ENCODE measurements at places on chromosomes 16 and 17.

GRCh38 chr16:81715358-81716196 is 63.5 kb upstream of the PLCG2 start:
- no peak for DNase-seq

DNA sequence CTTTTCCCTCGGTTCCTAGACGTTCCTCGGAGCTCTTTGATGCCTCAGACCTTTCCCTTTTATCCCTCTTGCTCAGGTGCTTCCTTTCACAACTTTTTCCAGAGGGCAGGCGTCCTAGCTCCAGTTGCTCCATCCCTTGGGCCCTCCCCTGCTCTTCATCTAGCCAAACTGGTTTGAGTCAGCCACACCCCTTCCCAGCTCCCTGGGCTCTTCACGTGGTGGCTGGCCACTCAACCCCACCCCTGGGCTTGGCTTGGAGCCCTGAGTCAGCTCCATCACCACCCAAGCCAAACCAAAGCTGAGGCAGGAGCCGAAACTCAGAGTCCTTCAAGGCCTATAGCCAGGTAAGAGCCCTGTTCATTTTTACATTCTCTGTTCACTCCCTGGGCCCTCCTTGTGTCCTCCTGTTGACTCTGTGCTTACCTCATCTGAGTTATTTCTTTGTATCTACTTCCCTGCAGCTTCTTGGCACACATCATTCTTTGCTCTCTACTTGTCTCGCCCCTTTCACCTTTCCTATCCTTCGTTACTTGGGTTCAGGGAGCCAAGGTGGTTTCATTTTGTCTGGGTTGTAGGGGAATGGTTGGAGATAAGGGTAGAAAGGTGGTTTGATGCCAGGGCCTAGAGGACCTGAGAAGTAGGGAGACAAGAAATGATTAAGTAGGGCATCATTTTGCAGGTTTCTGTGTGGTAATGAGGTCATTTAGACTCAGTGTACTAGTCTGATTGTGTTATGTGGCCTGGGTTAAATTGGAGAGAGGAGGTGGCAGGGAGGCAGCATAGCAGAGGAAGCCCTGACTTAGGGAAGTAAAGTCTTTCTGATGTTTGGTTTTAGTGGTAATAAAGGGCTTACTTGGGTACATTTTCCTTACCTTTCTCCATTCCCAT is 7.6 kb upstream of the PHKG2 start:
- no peak for DNase-seq

DNA sequence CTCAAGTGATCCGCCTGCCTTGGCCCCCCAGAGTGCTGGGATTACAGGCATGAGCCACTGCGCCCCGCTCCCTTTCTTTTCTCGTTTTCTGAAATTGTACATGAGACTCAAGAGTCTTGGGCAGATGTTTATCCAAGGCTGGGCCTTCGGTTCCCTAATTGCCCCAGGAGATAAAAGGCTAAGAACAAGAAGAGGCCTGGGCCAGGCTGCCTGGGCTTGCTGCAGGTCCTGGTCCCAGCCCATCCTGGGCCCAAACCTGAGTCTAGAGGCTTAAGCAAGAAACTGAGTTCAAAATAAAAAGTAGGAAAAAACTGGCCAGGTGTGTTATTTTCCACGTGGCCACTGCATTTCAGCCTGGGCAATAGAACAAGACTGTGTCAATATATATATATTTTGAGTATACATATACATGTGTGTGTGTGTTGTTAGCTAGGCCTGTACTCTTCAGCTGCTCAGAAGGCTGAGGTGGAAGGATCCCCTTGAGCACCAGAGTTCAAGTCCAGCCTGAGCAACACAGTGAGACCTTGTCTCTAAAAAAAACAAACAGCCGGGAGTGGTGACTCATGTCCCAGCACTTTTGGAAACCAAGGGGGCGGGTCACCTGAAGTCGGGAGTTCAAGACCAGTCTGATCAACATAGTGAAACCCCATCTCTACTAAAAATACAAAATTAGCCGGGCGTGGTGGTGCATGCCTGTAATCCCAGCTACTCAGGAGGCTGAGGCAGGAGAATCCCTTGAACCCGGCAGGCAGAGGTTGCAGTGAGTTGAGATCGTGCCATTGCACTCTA is 6.8 kb upstream of the CLUH start:
- DNase-seq = no peak

GRCh38 chr17:31134576-31134975 is 39.8 kb downstream of the NF1 start:
- DNase-seq = no peak

- DNase-seq = no peak
Measured at GRCh38 chr16:86918637-86919036, 340.3 kb downstream of the FOXL1 start.

DNA sequence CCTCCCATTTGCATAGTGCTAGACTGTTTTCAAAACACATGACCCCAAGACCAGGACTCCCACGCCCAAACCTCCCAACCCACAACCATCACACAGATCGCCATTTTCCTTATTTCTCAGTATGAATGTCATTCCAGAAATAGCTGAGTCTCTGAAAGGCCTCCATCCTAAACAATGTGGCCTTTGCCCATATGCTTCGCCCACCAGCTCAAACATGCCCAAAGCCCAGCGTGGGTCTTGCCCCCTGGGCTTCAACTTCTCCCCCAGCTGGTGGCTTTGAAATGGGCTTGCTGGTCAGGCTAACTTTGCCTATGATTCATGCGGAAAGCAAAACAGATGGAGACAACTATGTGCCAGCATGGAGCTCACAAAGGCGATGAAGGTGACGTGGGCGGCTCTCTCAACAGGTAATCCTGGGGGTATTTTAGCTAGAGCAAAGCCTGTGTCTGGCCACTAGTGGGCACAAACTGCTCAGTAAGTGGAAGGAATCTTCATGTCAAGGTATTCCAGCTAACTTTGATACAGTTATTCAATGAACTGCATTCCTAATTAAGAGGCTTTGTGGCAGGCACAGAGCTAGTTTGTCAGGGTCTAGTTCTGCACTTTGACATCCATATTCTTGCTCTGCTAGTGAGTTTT is 17.1 kb downstream of the PMP22 start:
- DNase-seq = no peak

DNA sequence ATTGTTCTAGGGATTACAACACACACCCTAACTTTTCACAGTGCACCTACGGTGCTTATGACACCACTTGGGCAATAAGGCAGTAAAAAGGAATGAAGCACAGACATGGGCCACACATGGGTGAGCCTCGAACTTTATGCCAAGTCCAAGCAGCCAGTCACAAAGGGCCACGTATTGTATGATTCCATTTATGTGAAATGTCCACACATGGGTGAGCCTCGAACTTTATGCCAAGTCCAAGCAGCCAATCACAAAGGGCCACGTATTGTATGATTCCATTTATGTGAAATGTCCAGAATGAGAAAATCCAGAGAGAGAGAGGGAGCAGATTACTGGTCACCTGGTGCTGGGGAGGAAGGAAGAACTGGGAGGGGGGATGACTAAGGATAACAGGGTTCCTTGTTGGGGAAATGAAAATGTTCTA is 22.2 kb downstream of the RMI2 start:
- no peak for DNase-seq

DNA sequence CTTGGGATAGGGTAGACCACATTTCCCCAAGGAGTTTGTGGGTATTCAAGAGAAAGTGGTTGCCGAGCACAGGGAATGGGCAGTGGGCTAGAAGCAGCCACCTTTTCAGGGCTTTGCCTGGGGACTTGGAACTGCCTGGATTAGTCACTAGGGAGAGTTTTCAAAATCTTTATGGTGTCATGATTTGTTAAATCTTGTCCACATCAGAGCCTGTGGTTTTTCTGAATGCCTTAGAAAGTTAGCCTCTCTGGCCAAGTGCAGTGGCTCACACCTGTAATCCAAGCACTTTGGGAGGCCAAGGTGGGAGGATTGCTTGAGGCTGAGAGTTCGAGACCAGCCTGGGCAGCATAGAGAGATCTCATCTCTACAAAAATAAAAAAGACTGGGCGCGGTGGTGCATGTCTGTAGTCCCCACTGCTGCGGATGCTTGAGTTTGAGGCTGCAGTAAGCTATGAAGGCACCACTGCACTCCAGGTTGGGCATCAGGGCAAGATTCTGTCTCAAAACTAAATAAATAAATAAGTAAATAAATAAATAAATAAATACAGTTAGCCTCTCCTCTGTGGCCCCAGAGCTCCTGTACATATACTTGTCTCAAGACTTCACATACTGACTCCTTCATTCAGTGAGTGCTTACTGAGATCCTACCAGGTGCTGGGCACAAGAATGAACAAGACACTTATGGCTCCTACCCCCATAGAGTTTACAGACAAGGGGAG is 76.3 kb upstream of the HNF1B start:
- DNase-seq = no peak

GRCh38 chr17:38404174-38404943 is 23.9 kb upstream of the ARHGAP23 start:
- DNase-seq = no peak

- DNase-seq = no peak
Measured at GRCh38 chr16:69326172-69326873, 4.1 kb downstream of the PDF start.

- no peak for DNase-seq
Measured at GRCh38 chr17:56678249-56679114, 85.0 kb downstream of the NOG start.

- DNase-seq = peak; percentile 36
Measured at GRCh38 chr17:42010898-42011516, 6.2 kb downstream of the DNAJC7 start.

- no peak for DNase-seq
Measured at GRCh38 chr17:6479622-6480302, 35.5 kb downstream of the PIMREG start.

GRCh38 chr16:57043248-57043647 is 49.1 kb upstream of the CPNE2 start:
- no peak for DNase-seq

DNA sequence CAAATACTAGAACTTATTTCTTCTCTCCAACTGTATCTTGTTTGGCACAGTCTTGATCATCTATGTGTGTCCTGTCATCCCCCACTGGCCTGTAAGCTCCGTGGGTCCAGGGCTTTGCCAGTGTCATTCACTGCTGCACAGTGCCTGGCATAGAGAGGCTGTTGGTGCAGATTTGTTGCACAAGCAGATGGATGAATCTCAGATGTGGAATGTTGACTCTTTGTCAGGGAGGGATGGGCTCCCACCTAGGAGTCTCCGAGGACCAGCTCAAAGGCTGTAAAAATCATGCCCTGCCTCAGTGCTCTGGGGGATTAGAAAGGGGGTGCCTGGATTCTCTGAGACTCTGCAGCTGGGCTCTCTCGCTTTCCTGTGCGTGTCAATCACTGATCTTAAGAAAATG is 60.6 kb downstream of the RAB11FIP4 start:
- no peak for DNase-seq

DNA sequence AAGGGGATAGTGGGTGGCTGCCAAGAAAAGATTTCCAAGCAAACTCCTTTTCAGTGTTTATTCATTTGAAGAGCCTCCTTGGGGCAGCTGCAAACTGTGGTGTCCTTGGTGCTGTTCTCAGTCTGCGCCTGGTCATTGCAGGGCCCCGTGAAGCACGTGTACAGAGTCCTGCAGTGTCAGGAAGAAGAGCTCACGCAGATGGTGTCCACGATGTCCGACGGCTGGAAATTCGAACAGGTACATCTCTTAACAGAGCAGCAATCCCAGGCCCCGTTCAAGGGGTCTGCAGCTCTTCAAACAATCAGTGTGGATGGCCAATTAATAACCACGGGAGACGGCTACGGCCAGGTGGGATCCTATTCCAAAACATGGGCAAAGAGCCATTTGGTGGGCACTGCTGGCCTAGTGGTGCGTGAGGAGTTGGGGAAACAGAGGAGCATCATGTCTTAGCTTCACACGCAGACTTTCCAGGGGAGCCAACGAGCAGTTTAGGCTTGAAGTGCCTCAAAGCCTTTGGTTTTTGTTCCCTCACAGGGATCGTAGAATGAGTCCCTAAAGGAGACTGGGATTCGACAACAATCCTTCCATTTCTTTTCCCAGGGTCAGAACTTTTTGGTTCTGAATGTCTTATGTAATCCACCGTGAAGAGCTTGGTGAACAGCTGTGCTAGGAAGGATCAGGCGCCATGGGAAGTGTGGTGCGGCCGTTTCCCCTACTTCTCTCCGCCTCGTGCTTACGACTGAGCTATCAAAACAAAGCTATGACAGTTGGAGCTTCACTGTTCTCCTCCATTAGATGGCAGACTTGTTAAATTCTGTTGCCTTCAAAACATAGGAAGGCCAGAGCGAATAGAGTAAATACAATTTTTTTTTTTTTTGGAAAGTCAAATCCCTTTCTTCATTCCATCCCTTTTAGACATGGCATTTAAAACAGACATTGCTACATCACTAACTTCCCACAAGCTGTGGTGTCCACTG is 12.6 kb downstream of the KCTD2 start:
- DNase-seq = no peak

- DNase-seq = no peak
Measured at GRCh38 chr16:54928016-54928356, 2.7 kb upstream of the IRX5 start.

DNA sequence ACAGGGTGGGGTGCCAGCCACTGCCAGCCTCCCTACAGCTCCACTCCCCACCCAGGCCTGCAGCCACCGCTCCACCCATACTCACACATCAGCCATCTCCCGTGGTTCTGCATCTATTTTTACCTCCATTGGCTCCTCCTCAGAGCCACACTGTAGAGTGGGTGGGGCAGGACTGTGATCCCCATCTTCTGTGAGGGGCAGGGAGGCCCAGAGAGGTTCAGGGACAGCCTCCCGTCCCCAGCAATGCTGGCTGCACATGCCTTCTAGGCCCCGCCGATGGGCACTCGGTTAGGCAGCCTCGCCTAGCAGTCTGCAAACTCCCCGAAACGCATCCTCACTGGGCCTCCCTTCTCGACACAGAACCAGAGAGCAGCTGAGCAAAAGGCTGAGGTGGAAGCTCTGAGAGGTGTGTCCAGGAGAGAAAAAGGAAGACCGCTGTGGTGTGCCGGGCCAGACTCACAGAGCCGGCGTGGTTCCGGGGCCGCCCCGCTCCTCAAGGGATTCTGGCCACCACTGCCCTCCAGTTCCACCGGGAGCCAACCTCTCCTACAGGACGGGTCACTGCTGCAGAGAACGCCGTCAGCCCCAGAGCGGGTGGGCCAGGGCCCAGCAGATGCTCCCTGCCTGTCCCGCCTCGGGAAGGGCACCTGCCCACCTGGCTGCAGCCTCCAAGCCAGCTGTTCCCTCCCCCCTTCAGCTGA is 71.9 kb downstream of the ABR start:
- DNase-seq = no peak

DNA sequence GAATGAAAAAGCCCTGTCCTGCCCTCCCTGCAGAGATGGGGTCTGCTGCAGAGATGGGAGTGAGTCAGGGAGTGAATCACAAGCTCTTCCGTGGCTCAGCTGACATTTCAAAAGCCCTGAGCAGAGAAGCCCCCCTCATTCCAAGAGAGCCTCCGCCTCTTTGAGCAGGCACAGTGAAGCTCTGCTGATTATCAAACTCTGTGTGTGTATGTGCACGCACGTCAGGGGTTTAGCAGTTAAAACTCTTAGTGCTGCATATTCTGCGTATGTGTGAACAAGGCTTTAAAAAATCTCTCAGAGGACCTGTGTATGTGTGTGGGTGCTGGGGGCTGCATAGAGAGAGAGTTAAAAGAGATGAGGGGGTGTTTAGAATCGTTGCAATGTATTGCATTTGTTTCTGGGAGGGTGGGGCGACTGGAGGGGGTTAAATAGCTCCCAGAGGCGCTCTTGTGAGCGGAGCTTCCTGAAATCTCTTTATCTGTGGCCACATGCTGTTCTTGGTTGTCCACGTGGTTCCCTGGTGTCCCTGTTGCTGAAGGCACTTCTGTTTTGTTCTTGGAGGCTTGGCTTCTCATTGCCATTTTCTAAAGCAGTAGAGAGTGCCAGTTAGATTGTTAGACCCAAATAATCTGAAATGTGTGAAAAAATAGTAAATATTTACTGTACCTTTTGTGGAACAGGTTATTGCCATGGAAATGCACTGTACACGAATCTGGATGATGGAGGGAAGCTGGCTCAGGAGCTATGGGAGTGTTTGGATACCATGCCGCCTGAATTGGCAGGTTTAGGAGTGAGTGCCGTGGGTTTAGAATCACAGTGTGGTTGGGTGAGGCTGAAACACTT is 116.6 kb downstream of the PRKCB start:
- no peak for DNase-seq

Measured in BE2C (cell line).